Smooth muscle cell of the umbilical artery (primary cell): ENCODE measurements at places on chromosomes 4 and X. TPM values are rescaled to one million over a fixed set of nuclear protein-coding genes. Genes with fewer than 3 reads are reported as not detected.

Gene RHOH
- total RNA-seq: under 0.01 TPM in 1 of 2 replicates, not detected in the other

Gene RTL3
- 0.05 TPM in 1 of 2 replicates, not detected in the other for total RNA-seq

Gene BEX5
- total RNA-seq: not detected in 2 replicates

Gene CLCN5
- 28.1 and 28.2 TPM in 2 replicates for total RNA-seq
